AG09319 (cell line): ENCODE measurements at places on chromosomes 1 and 21.

GRCh38 chr1:157096881-157097280 lies 2.7 kb downstream of the ETV3L start:
- DNase-seq: no peak

DNA sequence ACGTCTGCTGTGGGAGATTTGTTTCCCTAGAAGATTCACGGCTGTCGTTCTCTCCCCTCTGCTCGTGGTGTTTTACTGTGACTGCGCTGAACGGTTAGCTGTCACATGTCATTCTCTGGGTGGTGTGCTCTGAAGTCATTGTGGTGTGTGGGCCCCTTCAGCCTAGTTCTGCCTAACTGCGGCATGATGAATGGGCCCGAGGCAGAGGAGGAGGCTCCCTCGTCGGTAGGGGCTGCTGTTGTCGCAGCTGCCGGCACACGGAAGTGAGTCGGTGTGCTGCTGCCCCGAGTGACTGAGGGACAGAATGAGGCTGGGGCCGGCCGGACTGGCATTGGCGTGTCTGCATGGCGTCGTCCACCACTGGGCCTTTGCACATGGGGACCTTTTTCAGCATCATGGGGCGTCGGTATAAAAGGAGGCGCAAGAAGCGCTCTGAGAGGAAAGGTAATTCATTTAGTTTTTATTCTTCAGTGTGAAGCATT lies 77.9 kb downstream of the ADARB1 start:
- no peak for DNase-seq

DNA sequence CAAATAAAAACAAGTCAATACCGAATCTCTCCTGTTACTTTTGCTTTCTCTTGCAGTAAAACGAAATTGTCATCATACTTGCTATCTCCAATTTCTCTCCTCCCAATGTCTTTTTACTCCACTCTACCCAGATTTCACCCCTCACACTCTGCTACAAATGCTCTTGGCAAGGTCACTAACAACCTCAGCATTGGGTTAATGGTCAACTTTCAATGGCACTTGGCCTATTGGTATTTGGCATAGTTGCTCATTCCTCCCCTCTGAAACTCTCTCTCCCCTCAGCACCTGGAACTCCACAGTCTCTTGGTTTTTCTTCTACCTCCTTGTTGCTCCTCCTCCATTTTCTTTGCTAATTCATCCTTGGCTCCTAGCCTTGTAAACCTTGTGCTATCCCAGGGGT lies 367.3 kb downstream of the PTPRU start:
- no peak for DNase-seq

GRCh38 chr1:173276922-173277800 lies 70.0 kb upstream of the TNFSF4 start:
- no peak for DNase-seq

GRCh38 chr1:161046605-161047228 lies 940 bp upstream of the USF1 start:
- no peak for DNase-seq

GRCh38 chr1:100721526-100722207 lies 2.1 kb downstream of the VCAM1 start:
- peak; percentile 96 for DNase-seq

DNA sequence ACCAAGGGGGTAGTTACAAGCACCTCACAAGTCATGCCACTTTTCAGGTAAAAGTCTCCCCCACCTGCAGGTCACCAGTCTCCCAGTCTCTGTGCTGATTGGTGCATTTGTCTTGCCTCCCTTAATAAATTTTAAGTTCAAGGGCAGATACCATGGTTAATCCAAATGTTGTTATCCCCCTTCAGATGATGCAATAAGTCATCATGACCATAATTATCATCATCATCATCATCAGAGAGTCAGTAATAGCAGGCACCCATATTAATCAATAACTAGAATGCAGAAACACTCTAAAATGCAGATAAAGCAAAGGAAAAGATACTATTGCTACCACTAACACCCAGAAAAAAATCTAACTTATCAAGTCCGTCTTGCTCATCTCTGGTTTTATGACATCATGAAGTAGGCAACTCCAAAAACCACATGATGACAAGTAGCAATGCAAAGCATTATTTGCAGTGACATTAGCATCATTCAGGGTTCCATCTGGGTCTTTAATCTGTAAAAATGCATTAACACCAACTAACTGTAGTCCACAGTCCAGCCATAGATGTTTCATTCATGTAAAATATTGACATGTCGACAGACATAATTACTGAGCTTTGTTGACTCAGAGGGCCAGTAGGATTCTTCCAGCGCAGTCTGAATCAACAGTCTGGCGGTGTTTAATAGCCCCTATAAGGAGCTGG lies 492.0 kb upstream of the RUNX1 start:
- no peak for DNase-seq

DNA sequence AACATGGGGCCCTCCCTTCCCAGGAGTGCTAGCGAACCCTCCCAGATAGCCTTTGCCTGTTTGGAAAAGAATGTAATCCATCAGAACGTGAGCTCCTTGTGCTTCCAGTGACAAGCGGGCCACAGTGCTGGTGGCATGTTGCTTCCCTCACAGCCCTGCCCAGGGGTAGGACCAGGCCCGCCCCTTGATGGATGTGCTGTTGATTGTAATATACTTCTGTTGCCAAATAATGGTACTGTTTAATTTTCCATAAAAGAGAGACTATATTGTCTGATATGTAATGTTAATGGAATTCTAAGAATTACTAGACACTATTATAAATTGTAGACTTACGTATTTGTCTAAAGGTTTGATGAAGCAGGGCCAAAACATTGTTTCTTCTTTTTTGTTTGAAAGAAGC lies 16.4 kb downstream of the ATP5PO start:
- no peak for DNase-seq

GRCh38 chr21:27257226-27257625 lies 290.3 kb upstream of the ADAMTS5 start:
- no peak for DNase-seq

DNA sequence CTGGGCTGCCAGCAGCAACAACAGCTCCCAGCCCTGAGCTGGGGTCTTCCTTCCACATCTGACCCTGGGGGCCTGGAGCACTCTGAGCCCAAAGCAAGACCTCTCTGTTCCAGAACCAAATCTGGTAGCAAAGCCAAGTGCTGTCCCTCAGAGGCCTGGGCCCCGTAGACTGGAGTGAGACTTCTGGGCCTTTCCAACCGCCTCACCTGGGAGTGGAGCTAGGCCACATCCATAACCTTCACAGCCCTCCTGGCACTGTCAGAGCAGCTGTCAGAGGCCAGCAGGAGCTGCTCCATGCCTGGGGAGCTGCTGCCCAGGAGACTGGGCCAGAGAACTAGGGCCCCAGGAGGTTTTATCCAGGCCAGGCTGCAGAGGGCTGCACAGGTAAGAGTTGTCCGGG lies 15.4 kb upstream of the SLC5A9 start:
- DNase-seq: no peak

DNA sequence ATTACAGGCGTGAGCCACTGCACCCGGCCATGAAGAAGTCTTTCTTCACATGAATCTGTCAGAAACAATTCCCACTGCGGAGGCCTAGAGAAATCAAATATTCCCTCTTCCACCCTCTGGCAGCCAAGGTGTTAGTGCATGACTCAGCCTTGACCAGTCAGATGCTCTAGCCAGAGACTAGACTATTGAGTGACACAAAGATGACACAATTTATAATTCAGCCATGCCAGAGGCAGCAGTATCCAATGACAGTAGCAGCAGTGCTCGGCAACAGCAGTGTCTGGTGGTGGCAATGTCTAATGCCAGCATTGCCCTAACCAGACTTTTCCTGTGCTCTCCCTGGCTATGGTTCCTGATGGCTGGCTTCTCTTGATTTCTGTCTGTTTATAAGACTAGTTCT lies 8.7 kb downstream of the CTXND2 start:
- DNase-seq: no peak

- no peak for DNase-seq
Measured at GRCh38 chr1:111861523-111861922, 105.8 kb downstream of the DDX20 start.

GRCh38 chr1:247118946-247119446 lies 14.8 kb upstream of the ZNF669 start:
- DNase-seq: no peak

GRCh38 chr1:44460107-44460882 lies 55.2 kb downstream of the RNF220 start:
- no peak for DNase-seq

DNA sequence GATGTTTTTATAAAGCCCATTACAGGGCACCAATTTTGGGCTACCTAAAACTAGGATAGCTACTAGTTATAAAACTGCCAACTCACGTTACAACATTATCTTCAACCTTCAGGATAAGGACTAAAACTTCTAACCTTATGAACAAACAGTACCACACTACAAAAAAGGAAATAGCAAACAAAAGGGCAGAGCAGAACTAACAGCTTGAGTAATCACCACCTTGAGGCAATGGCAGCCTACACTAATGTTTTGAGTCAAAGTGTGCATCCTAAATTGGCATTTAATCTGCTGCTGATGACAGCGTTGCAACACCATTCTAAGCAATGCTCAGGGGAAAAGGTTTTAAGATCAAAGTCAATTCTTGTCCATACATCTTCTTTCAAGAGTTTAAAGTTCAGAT lies 27.2 kb downstream of the PTP4A2 start:
- DNase-seq: no peak

GRCh38 chr1:100611086-100611485 lies 73.1 kb downstream of the GPR88 start:
- no peak for DNase-seq

- DNase-seq: peak; percentile 54
Measured at GRCh38 chr21:41460578-41461527, 34.8 kb downstream of the MX1 start.

GRCh38 chr1:217363319-217363718 lies 267.6 kb downstream of the GPATCH2 start:
- no peak for DNase-seq

GRCh38 chr1:40153073-40153770 lies 8.0 kb upstream of the RLF start:
- DNase-seq: peak; percentile 35

- no peak for DNase-seq
Measured at GRCh38 chr1:173114346-173114745, 63.6 kb upstream of the TNFSF18 start.

DNA sequence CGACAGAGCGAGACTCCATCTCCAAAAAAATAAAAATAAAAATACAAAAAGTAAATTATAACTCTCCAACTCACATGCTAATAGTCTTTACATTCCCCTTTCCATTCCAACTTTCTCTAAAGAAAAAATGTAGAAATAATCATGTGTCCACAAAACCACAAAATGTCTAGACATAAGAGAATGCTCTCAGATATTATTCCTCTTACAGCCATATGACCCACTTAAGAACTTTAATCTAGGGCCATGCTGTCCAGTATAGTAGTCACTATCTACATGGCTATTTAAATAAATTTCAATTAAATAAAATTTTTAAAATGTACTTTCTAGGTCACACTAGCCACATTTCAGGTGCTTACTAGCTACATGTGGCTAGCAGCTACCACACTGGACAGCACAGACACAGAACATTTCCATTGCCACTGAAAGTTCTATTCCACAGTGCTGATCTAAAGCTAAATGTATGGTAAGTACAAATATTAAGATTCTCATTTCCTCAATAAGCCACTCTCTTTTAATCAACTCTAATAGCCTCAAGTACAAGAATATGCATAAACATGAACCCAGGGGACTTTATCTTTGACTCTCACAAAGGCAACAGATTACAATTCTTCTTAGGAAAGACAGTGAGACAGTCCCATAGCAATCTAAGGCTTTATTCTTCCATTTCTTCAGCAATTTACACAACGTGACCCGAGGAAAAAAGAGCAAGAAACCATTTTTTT lies 138.6 kb downstream of the RERE start:
- DNase-seq: no peak

GRCh38 chr1:215079456-215079855 lies 3.1 kb upstream of the KCNK2 start:
- no peak for DNase-seq

GRCh38 chr1:116571215-116571919 lies 541 bp upstream of the CD58 start:
- no peak for DNase-seq

DNA sequence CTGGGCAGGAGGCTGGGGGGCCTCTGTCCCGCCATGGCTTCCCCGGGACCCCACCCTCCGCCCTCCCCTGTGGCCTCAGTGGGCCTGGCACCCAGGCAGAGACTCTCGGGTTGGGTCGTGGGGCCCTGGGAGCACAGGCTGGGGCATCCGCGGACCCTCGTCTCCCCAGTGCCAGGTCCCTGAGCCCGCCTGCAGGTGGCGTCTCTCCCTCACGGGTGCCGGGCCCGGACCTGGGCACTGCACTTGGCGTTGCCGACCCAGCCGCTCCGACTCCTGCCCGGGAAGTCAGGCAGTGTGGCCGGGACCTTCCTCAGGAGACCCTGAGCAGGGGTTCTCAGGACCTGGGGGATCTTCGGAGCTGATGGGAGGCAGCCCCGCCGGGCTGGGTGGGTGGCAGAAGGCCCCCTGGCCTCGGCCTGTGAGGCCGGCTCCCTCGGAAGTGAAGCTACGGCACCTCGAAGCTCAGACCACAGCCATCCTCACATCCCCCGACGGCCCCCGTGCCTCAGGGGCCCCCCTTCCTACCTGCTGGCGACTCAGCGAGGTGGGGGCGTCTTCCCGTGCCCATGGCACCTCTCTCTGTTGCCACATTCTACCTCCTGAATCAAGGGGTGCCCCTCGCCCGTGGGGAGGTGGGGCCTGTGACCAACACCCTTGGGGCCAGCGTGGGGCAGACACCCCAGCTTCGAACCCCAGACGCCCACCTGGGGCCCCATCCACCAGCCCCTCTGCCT lies 6.4 kb upstream of the C1orf159 start:
- peak; percentile 40 for DNase-seq

- no peak for DNase-seq
Measured at GRCh38 chr21:15552914-15553494, 176.8 kb upstream of the USP25 start.

GRCh38 chr1:51686450-51686849 lies 69.6 kb downstream of the OSBPL9 start:
- DNase-seq: no peak

- DNase-seq: no peak
Measured at GRCh38 chr1:32056598-32056997, 16.1 kb upstream of the TMEM39B start.

- no peak for DNase-seq
Measured at GRCh38 chr1:22323141-22323845, 128.4 kb upstream of the ZBTB40 start.
